ENCODE measurements at places on chromosomes 5 and 9. TPM values are rescaled to one million over a fixed set of nuclear protein-coding genes. Genes with fewer than 3 reads are reported as not detected.

SPINK13 gene
- not detected for total RNA-seq

MAPK9 gene
- total RNA-seq, result 19.4 TPM

SHISAL2B gene
- total RNA-seq, result not detected

IFNK gene
- total RNA-seq, result not detected
